ENCODE measurements at places on chromosomes 13 and 19. TPM values are rescaled to one million over a fixed set of nuclear protein-coding genes. Genes with fewer than 3 reads are reported as not detected.

SYCN gene
- not detected for total RNA-seq

DNA sequence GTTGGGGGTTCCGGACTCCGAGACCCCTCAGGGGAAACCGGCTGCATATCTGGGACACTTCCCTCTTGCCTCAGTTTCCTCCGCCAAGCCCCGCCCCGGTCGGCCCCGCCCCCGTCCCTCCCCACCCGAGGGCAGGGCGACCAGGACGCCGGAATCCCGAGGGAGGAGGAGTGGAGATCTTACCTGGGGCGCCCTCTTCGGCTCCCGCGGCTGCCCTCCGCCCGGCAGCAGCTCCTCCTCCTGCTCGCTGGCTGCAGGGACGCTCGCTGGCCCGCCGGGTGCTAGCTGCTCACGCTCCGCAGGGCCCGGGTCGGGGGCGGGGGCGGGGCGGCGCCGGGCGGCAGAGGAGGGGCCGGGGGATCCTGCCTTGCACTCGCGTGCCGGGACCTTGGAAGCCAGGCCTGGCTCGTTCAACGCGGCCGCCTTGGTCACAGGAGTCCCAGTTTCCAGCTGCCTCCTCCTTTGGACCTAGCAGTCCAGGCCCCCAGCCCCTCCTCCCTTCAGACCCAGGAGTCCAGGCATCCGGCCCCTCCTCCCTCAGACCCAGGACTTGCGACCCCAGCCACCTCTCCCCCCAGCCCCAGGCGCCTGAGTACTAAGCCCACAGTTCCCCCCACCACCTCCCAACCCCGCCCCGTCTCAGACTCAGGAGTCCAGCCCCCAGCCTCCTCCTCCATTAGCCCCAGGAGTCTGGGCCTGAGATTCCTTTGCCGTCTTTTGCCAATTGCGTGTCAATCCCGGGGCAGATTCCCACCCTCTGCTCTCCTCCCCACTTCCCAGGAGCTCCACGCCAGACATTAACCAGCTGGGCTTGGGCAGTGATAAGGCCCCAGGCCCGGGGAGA is at the start of gene NTF4:
Gene NTF4 (minus strand): TSS at position 51 of the 844 bp plus-strand sequence. CDS start 2,821 bp downstream, outside the sequence.
- peaks cover 6% of the 10 kb centered on the region for H3K4me1 ChIP-seq
- H3K27me3 ChIP-seq: peaks cover 10% of the 10 kb centered on the region
- H3K4me3 ChIP-seq: no peak within 1 kb of the TSS

FAM83E gene
- 0.76 TPM for total RNA-seq

CC2D1A gene
- total RNA-seq: 35.0 TPM

- no peak overlapping the region for H3K4me3 ChIP-seq
- H3K27ac ChIP-seq: no peak overlapping the region
- H3K27me3 ChIP-seq: no peaks in the 10 kb centered on the region
- no peaks in the 10 kb centered on the region for H3K4me1 ChIP-seq
- DNase-seq: no peak
Measured at GRCh38 chr13:21894091-21894490, 223.2 kb downstream of the FGF9 start.

DACT3 gene
- total RNA-seq: not detected

RASAL3 gene
- total RNA-seq: 122 TPM

DNA sequence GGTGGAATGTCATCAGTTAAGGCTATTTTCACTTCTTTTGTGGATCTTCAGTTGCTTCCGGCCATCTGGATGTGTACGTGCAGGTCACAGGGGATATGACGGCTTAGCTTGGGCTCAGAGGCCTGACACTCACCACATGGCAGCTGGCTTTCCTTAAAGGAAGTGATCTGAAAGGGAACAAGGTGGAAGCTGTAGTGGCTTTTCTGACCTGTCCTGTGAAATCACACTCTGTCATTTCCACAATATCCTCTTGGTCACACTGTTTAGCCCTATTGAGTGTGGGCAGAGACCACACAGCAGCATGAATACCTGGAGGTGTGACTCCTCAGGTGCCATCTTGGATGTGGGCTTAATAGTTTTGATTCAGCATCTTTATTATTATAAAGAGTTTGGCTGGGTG is 4.5 kb upstream of the BAX start:
- no peaks in the 10 kb centered on the region for H3K27me3 ChIP-seq
- no peaks in the 10 kb centered on the region for H3K36me3 ChIP-seq
- no peak overlapping the region for H3K4me3 ChIP-seq
- H3K27ac ChIP-seq: no peak overlapping the region
- H3K4me1 ChIP-seq: peaks cover 8% of the 10 kb centered on the region

- no peak overlapping the region for H3K4me3 ChIP-seq
- peaks cover 30% of the 10 kb centered on the region for H3K36me3 ChIP-seq
- H3K27ac ChIP-seq: no peak overlapping the region
- no peaks in the 10 kb centered on the region for H3K27me3 ChIP-seq
Measured at GRCh38 chr19:43726736-43727592, 11.1 kb downstream of the IRGC start.

Data from CD4-positive, CD25-positive, alpha-beta regulatory T cell (primary cell).